ENCODE measurements at places on chromosomes 4 and X.

DNA sequence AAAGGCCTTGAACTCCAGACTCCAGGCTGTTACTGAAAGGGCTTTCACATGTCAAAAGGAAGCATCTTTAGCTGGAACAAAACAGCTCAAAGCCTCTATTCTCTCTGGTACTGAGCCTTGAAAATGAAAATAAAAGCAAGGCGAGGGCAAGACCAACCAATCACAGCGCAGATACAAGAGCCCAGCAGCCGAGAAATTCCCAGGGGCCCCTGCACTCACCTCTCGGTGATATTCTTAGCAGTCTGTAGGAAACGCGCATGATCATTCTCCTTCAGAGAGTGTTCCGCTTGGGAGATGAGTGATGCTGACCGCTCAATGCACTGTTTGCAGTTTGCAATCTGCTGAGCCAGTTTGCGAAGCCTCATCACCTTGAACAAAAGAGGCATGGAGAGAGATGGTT lies 138.1 kb downstream of the MID1 start:
- peak; percentile 8 for DNase-seq

- no peak for DNase-seq
Measured at GRCh38 chr4:173169178-173169427, 492 bp downstream of the GALNT7 start.

GRCh38 chrX:103254171-103254824 lies 657 bp downstream of the TCEAL8 start:
- peak; percentile 14 for DNase-seq

- DNase-seq = no peak
Measured at GRCh38 chr4:76001700-76002099, 5.6 kb downstream of the CXCL9 start.

- DNase-seq = no peak
Measured at GRCh38 chr4:82644734-82645126, 82.9 kb upstream of the TMEM150C start.

- no peak for DNase-seq
Measured at GRCh38 chr4:81827577-81828202, 356.0 kb upstream of the RASGEF1B start.

DNA sequence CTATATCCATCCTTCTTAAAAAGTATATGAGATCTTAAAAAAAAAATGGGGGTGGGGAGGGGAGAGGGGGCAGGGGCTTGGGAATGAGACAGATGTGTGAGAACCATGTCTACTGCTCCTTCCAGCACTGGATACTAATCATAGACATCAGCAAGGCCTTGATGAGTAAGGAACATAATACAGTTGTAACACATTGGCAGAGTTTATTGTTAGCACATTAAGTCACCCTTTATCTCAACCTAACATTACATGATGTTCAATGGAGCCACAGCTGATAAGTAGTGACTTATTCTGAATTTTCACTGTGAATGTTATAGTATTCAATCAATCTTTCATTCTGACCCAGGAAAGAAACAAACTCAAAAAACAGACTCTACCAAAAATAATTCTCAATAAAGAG lies 47.3 kb upstream of the KCNE5 start:
- no peak for DNase-seq

- DNase-seq = no peak
Measured at GRCh38 chrX:134552351-134552750, 92.4 kb downstream of the HPRT1 start.

- no peak for DNase-seq
Measured at GRCh38 chr4:57102050-57102624, 8.0 kb downstream of the IGFBP7 start.

- DNase-seq = no peak
Measured at GRCh38 chr4:23061431-23061830, 368.7 kb downstream of the GBA3 start.

DNA sequence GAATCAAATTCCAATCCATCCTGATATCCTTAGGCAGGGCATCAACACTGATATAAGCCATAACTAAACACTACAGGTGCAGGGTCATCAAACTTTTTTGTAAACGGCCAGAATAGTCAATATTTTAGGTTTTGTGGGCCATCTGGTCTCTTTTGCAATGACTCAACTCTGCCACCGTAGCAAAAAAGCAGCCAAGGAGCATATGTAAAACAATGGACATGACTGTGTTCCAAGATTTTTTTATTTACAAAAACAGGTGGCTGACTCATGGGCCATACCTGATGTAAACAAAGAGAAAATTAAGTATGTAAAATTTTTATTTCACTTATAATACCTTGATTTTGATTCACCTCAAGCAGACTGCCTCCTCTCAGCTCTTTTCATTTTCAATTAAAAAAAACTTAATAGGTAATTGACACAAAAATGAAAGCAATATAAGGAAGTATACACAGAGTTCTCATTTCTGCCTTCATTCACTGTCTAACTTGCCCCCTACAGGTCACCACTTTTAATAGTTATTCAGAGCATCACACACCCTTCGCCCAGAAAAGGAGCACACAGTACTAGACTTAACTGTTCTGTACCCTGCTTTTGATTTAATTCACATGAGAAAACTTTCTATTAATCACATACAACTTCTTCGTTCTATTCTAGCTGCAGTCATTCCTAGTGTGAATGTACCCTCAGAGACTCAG lies 35.3 kb upstream of the GPM6B start:
- DNase-seq = no peak

DNA sequence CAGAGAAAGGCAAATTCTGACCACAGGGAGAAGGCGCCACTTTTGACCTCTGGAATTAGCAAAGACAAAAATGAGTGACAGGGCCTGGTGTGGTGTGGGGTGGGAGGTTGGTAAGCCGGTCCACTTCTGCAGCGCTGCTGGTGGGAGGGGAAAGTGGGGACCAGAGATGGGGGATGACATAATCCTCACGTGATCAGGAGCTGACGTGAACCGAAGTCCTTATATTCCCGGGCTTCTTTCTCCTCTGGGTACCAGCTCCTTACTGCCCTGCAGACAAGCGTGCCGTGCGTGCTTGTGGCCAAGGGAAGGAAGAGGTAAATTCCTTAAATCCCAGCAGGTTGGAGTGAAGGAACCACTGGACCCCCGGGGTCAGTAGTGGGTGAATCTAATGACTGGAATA lies at the start of gene TCEAL7:
Gene TCEAL7 (plus strand): TSS at position 249 of the 400 bp plus-strand sequence. CDS start 1,165 bp downstream, outside the sequence.
- no peak for DNase-seq

GRCh38 chrX:57822818-57823217 lies 87.4 kb downstream of the ZXDA start:
- no peak for DNase-seq
